ENCODE measurements at places on chromosomes 7 and 10.

DNA sequence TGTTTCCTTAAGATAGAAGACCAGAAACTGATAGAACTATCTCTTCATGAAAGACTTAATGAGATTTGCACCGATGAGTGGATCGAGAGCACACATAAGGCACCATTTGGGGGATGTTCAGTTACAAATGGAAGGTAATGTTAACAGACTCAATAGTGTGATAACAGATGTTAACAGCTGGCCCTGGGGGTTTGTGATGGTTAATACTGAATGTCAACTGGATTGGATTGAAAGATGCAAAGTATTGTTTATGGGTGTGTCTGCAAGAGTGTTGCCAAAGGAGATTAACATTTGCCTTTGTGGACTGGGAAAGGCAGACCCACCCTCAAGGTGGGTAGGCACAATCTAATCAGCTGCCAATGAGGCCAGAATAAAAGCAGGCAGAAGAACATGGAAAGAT is 130.5 kb upstream of the DGKB start:
- no peak for DNase-seq

DNA sequence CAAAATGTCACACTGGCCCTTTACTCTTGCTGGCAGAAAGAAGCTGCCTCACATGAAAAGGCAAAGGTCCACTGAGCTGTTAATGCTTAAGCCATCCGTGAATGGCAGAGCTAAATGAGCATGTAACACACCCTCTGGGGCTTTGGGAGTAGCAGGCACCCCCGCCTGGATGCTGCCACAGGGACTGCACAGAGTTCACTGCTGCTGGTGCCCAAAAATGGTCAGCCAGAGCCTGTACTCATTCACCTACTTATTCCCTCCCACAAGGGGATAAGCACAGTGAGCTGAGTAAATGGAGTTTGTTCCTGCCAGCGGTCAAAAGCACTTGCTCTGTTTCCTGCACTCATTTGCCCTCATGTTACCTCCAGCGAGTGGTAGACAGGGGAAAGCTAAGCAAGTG is 374.0 kb upstream of the STEAP1 start:
- DNase-seq: no peak

GRCh38 chr7:65975814-65976445 is 6.1 kb downstream of the GUSB start:
- no peak for DNase-seq

DNA sequence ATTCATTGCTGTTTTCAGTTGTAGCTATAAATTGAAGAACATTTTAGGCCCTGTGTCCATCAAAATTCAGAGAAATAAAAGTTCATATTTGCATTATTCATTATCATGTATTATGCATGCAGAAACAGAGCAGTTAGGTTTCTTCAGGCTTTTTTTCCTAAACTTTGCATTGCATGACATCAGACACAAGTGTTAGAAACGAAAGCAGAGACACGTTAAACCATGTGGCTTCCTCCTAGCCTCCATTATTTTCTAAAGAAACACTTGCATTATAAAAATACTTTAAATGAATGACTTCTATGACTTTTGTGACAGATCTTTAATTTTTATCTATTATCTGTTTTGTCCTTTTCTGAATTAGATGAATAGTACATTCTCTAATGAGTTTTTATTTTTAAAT is 8.8 kb upstream of the EBLN1 start:
- no peak for DNase-seq

- DNase-seq: no peak
Observed at GRCh38 chr7:149713731-149714068, 59.7 kb downstream of the ZNF467 start.
